ENCODE measurements at places on chromosomes 2 and 18.

GRCh38 chr2:240972201-240972600 lies 26.2 kb upstream of the SNED1 start:
- DNase-seq = no peak

- no peak for DNase-seq
These were observed 2.9 kb upstream of the IL1F10 start for GRCh38 chr2:113064898-113065297.

DNA sequence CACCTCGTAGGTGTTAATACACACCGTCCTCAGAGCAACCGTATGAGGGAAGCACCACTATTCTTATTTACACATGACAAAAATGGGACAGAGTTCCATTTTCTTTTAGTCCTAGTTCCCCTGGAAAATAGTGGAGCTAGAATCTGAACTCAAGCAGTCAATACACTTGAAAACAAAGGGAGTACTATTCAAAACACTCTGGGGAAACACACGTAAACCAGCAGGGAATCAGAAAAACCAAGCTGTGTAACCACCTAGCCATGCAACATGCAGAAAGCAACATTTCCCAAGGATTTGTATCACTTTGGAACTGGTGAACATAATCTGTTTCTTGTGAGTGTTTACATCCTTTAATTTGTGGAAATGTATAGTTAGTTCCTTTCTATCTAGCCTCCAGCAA lies 208.2 kb downstream of the UBE2E3 start:
- DNase-seq = no peak

- no peak for DNase-seq
These were observed 27.4 kb downstream of the COX7A2L start for GRCh38 chr2:42333579-42333978.

DNA sequence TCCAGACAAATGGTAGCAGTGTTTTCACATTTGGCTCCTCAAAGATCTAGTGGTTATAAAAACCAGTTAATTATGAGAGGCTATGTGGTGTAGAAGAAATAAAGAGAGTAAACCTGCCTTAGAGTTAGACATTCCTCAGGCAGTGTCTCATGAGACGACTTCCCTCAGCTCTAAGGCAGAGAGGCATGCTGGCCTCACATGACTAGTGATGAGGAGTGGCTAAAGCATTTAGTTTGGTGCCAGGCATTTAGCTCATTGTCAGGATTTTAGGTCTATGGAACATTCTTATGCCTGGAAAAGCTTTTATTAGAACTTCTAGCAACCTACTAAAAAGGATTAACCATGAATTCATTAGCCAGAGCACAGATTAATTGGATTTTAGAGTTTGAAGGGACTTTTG lies 90.3 kb downstream of the RPRM start:
- DNase-seq = no peak

All from activated naive CD4-positive, alpha-beta T cell (primary cell).